ENCODE measurements at places on chromosomes 1 and 21. TPM values are rescaled to one million over a fixed set of nuclear protein-coding genes. Genes with fewer than 3 reads are reported as not detected.

DNA sequence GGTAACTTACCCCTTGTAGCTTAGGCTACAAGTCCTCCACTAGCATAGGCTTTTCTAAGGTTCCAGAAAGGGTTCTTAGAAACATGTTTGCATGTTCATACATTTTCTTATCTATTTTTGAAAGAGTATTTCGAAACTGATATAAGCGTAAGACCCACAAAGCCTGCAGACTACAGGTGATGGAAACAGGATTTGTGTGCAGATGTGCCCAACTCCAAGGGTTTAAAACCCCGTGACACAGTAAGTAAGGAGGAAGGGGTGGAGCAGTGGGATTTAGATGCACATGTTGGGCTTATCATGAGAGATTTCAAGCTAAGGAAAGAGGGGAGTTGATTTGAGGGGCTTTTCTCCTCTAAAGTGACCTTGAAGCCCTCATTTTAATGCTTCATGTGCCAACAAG, 164.7 kb downstream of the LTN1 start:
- DNase-seq, result peak; percentile 55

The FCGR1A gene
- not detected for total RNA-seq

- DNase-seq, result peak; percentile 19
These were observed 113.2 kb downstream of the GLUL start for GRCh38 chr1:182278144-182279054.

The GNG4 gene
- 7.3 TPM for total RNA-seq

The RIMKLA gene
- under 0.01 TPM for total RNA-seq

The TSPEAR gene
- not detected for total RNA-seq

DNA sequence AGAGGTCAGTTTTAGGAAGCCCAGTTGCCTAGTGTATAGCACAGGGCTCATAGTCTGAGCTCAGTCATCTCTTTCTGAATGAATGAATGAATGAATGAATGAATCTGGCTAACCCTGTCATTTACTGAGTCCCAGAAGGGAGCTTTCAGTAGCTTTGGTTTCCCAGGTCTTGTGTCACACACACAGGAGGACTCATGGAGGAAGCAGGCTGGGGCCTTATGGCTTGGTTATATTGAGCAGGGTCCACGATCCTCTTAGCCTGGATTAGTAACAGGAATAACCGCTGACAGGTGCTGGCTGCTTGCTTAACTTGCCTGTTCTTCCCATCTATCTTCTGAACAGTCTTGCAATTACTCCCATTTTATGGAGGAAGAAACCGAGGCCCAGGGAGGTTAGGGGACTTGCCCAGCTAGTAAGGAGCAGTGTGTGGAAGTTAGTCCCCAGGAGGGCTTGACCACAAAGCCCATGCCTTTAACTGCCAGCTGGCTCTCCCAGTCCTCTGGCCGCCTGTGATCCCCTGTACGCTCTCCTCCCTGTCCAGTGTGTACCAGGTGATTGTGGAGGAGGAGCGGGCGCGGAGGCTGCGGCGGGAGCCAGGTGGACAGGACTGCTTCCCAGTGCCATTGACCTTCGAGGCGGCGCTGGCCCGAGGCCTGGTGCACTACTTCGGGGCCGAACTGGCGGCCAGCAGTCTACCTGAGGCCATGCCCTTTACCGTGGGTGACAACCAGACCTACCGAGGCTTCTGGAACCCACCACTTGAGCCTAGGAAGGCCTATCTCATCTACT, 46.0 kb downstream of the PTPRU start:
- DNase-seq, result no peak

DNA sequence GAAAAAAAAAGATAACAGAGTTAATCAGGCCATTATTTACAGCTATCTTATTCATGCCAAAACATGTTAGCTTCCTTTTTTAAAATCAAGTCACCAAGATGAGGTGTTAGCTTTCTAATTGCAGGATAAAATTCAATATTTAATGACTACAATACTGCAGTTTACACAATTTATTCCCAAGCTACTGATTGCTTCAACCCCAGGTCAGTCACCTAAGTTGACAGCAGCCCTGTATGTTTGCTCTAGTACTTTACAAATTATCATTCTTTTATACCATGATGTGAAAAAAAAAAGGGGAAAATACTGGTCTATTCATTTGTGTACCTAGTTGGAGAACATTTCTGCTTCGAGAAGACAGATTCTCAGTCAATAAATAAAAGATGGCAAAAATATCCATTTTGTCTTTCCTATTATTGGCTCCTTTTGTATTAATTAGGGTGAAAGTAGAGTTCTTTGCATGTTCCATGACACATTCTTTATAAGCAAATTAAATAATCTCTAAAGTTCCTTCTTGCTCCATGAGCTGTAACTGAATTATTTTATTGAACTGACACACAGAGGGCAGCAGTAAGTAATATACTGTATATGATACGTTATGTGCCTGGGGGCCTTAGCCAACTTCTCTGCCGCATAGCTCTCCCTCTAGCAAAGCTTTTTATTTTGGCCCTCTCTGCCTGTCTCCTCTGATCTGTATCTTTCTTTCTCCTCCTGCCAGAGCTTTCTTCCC, 48.0 kb downstream of the DIPK1A start:
- no peak for DNase-seq

The KCNJ6 gene
- under 0.01 TPM for total RNA-seq
